Choroid plexus epithelial cell (primary cell): ENCODE measurements at places on chromosomes 12 and 14.

DNA sequence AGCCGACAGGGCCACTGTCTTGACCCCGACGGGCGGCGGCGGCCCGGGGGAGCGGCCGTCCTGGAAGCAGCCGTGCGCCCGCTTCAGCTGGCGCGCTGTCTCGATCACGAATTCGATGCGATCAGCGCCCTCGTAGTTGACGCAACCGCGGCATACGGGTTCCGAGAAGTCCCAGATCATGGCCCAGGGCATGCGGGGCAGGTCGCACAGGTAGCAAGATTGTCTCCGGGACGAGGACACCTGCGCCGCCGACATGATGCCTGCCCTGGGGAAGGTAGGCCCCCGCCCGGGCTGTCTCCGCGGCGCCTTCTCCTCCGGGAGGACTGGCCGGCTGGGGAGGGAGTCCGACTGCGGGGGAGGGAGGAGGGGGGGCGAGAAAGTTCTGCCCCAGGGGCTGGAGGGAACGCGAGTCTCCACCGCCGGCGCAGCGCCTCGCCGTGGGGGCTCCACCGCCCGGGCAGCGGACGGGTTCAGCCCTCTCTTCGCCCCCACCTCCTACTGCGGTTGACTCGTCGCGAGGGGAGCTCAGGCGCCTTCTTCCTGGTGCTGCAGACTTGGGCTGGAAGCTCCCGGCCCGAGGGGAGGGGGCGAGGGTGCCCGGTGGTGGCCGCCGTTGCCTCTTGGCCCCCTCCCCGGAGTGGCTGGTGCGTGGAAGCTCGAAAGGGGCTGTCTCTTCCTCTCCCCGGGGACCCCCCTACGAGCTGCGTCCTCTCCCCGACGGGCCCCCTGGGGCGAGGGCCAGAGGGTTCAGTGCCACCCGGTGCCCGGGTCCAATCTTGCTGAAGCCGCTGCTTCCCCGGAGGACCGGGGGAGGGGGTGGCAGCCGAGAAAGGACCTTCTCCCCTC, 747 bp downstream of the IRF2BPL start:
- peak; percentile 83 for DNase-seq

GRCh38 chr14:21408147-21408546, 24.3 kb upstream of the SUPT16H start:
- DNase-seq: peak; percentile 89

DNA sequence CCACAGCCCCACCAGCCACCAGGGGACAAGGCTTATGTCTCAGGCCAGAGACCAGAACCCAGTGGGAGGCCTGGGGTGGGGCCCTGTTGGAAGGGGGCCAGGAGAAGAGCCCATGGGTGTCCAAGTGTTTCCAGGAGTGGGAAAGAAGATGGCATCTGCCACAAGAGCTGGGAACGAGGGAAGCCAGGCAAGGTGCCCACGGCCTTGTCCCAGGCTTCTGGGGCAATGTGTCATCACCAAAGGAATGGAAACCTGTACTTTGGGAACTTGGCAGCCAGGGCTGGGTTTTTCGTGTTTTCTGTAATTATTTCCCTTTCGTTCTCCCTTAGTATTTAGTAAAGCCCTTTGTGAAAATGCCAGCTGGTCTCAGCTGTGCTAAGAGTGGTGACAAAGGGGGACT, 5.3 kb upstream of the PGF start:
- DNase-seq: no peak

DNA sequence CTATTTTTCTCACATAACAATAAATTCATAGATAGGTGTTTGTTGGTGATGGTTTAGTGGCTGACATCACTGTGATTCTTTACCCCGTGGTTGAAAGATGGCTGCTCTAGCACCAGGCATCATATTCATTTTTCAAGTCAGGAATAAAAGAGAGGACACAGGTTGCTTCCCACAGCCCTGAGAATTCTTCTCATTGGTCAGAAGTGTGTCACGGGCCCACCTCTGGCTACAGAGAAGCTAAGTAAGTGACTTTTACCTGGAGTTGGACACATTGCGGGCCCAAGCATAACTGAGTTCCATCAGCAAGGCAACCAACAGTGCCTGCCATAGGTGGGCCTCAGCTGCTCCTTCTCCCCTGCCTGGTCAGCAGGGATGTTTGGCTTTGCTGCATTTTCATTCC, 27.6 kb upstream of the FGF23 start:
- DNase-seq: no peak

GRCh38 chr14:99236386-99237138, 35.4 kb downstream of the BCL11B start:
- no peak for DNase-seq

DNA sequence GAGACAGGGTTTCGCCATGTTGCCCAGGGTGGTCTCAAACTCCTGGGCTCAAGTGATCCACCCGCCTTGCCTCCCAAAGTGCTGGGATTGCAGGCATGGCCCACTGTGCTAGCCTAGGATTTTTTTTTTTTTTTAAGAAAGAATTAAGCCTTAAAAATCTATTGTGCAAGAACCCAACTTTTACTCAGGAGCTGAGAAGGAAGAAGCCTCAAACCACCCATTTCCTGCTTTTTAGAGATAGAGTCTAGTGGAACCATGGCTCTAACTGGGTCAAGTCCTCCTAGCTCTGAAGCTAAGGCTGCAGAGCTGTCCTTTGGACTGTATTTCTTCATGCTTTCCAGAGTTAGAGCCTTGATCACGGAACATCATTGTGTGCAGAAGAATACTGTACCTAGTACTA, 1.3 kb upstream of the TSFM start:
- DNase-seq: no peak

GRCh38 chr12:117134059-117134458, 34.8 kb upstream of the TESC start:
- DNase-seq: no peak

DNA sequence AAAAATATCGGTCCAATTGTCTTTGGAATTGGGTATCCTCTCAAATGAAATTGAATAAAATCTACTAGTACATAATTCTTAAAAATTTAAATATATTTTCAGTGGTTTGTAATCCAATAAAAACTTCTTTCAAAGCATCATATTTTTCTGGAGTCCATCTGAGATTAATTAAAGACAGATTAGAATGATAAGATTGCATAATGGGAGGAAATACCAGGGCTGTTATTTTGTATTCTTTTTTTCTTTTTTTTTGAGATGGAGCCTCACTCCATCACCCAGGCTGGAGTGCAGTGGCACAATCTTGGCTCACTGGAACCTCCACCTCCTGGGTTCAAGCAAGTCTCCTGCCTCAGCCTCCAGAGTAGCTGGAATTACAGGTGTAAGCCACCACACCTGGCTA, 103.8 kb downstream of the TMTC3 start:
- DNase-seq: no peak

DNA sequence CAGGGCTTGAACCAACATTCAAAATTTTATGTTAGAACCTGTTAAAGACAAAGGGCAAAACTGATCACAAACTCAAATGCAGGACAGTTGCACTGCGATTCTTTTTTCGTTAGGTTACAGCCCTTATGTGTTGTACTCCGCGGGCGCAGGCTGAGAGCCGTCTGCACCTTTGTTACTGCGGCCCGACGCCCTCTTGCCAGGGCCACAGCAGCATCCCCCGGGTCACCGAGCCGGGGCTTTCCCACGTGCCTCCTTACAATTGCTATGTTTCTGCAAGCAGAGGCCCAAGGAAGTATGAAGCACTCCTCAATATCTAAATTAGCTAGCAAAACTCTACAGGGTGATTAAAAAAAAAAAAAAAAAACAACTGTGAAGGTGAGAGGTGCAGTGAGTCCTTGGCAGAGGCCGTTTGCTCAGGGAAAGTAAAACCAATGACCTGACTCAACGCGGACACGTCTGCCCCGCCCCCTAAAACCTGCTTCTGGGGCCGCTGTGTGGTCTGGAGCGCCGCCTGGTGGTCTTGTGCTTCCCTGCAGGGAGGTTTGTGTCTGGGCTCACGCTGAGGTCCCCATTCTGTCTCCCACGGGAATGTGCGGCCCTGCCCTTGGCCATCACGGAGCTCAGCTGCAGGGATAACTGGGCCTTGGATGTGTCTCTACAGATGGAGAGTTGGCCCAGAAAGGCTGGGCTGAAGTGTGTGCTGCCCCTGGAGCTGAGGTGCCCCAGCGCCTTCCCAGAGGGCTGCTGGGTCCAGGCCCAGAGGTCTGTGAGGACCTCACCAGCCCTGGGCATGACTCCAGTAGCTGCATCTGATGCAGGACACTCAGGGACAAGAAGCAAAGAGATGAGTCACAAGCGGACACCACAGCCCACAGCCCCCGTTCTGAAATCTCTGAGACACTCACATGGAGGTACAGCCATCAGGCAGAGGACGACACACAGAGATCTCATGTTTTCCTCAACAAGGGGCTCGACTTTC, 418.5 kb downstream of the TMEM121 start:
- no peak for DNase-seq

DNA sequence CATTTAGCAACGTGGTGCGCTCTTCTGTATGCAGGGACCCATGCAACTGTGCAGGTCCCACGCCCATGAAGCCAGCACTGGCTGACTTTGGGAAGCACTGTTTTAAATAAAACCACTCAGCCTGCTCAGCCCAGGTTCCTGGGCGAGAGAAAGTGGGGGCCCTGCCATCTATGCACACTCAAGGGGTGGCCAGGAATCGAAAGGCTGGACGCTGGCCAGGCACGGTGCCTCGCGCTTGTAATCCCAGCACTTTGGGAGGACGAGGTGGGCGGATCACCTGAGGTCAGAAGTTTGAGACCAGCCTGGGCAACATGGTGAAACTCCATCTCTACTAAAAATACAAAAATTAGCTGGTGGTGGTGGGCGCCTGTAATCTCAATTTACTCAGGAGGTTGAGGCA, 179.9 kb upstream of the TBX3 start:
- DNase-seq: no peak

DNA sequence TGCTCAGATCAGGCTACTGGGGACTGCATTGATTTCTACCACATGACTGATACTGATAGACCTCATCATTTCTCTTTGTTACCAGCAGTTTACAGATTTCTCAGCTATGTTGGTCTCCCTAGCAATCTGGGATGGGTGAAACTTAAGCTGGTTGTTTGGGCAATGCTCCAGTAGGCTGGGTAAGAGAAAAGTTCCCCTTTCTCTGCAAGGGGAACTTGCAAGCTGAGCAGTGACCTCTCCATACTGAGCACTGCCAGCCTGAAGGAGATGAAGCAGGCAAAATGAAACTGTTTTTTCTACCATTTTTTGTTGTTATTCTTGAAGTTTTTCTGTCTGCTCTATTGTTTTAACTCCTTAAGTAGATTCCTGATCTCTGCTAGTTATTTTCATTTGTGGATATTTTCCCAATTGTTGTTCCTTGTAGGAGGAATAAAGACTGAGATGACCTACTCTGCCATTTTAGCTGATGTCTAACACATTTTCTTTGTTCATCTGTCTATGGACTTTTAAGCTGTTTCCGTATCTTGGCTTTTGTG, 1.3 kb upstream of the OR4M1 start:
- DNase-seq: no peak

DNA sequence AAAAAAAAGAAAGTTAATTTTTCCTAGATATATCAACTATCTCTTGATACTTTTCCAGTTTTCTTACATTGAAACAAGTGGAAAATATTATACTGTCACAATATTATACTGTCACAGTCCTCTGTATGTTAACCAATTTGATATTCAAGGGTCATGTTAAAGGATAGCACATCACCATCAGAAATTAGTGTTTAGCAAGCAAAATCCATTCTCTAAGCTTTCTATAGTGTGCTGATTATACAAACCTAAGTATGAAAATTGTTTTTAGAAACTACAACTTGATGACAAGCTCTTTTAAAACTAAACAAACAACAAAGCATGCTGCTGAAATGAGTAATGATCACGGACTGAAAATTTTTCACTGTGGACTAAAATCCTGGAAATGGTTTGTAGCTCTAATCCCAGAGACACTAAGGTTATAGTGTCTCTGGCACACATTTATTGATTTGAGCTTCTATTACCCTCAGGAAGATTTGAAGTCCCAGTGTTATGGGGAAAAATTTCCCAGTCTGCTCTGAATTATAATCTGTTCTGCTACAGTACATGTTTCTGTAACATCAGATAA, 9.7 kb downstream of the SPTSSA start:
- peak; percentile 20 for DNase-seq

GRCh38 chr12:3493043-3493858, 2.2 kb downstream of the PRMT8 start:
- no peak for DNase-seq

GRCh38 chr12:104761611-104762010, 196.5 kb downstream of the SLC41A2 start:
- DNase-seq: no peak

GRCh38 chr12:3250034-3250433, 172.9 kb downstream of the TSPAN9 start:
- no peak for DNase-seq

GRCh38 chr12:6088921-6089747, 35.3 kb downstream of the VWF start:
- peak; percentile 31 for DNase-seq

DNA sequence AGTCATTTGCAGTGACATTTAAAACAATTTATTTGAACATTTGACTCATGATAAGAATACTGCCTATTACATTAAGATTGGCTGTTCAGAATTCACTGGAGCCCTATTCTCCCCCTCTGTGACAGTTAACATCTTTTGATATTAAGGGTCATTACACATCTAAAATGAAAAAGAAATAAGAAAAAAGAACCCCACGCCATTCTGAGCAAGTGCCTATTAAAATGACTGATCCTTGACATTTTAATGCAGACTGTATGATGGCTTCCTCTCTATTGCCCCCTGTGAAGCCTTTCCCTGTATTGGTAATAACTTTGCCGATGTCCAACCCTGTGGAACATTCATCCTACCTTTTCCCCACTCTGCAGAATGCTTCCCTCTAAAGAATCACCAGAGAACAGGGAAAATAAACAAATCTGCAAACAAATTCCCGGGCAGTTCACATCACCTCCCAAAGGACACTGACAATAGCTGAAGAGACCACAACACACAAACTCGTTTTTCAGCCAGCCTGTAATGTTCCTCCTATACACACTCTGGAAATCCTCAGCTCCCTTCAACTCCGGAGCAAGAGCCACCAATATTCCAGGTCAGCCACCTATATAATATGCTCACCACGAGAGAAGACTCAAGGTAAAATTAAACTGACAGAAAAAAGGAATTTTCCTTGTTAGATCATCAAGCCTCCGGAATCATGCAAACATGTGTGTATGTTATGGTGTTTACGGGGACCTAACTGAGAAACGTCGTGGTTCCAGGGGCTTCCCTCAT, 2.1 kb downstream of the NIN start:
- DNase-seq: no peak

GRCh38 chr12:107330831-107331431, 237.6 kb upstream of the CRY1 start:
- no peak for DNase-seq

- DNase-seq: no peak
Measured at GRCh38 chr12:89679631-89680030, 29.0 kb downstream of the ATP2B1 start.

DNA sequence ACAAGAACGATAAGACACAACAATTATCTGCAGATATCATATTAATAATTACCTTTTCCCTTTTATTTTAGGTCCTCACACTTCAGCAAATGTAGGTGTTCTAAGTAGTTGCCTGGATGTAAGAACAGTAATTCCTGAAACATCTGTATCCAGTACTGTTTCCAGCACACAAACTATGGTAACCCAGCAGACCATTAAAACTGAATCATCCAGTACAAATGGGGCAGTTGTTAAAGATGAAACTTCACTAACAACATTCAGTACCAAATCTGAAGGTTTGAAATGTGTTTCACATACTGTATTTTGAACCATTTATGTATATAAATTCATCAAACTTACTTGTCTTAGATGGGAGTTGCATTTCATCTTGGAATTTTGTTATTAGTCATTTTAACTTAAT, 31.0 kb downstream of the HCFC2 start:
- no peak for DNase-seq

GRCh38 chr12:2616763-2617162, 178.0 kb upstream of the FKBP4 start:
- DNase-seq: no peak

GRCh38 chr12:24861766-24862540, 86.9 kb downstream of the BCAT1 start:
- DNase-seq: peak; percentile 54

- DNase-seq: no peak
Measured at GRCh38 chr12:100372853-100373640, 16.2 kb downstream of the SLC17A8 start.
